Ureter (tissue), 1 donor: ENCODE measurements at places on chromosomes 3 and 15. TPM values are rescaled to one million over a fixed set of nuclear protein-coding genes. Genes with fewer than 3 reads are reported as not detected.

Gene SCAMP5
- total RNA-seq: 21.0 TPM

Gene NCK1
- 42.0 TPM for total RNA-seq

Gene NBEAL2
- total RNA-seq: 122 TPM

Gene NEK10
- 9.4 TPM for total RNA-seq

Gene SHC4
- 0.55 TPM for total RNA-seq
